Fibroblast of gingiva (primary cell): ENCODE measurements at places on chromosomes 12 and 14.

DNA sequence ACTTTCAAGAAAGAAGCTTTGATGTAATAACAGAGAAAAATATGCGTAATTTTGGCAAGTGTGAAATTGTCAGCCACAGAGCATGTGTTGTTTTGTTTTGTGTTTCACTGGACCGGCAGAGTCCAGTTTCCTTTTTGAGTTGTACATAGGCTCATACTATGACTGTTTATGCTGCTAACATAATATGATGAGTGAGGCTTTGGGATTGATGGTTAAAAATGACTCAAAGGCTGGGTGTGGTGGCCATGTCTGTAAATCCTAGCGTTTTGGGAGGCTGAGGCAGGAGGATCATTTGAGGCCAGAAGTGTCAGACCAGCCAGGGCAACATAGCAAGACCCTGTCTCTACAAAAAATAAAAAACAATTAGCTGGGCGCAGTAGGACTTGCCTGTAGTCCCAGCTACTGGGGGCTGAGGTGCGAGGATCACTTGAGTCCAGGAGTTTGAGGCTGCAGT is 487.9 kb downstream of the PCNX1 start:
- peak; percentile 64 for DNase-seq

- peak; percentile 57 for DNase-seq
These were observed 151.1 kb downstream of the SAMD4A start for GRCh38 chr14:54718046-54718445.

- DNase-seq: no peak
These were observed 35.2 kb upstream of the KITLG start for GRCh38 chr12:88615490-88615889.

DNA sequence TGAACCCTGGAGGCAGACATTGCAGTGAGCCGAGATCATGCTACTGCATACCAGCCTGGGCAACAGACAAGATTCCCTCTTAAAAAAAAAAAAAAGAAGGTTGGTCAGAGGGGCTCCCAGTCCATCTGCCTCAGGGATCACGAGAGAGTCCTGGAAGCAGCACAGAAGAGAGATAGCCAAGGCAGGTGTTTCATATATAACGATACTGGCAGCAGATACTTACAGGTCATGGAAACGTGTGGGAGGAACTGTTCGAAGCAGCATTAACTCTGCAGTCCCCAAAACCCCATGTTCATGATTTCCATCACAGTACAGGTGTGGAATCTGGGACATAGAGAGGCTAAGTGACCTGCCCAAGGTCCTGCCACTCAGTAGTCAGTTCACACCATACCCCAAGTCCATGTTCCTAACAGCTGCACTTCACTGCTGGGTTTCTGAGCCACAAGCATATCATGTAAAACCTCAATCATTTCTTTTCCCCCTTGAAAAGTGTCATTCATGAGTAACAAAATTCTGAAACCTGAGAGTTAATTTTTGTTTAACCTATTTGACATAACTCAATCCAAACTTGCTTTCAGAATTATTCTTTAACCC is 16.7 kb downstream of the CDK2AP1 start:
- no peak for DNase-seq

DNA sequence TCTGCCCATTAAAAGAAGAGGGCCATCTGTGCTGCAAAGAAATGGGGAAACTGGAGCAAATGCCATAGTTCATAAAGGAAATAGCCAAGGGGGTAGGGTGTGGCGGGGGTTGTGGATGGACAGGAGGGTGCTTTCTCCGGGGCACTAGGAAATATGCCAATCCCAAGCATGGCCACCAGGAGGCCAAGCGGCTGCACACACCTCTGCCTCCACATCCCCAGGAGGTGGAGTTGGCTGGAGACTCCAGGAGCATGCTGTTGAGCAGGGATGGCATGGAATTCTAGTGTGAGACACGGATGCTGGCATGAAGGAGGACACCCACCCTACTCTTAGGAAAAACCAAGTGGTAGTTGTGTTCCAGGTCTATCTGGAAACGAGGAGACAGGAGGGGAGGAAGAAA is 25.2 kb downstream of the NID2 start:
- DNase-seq: no peak

DNA sequence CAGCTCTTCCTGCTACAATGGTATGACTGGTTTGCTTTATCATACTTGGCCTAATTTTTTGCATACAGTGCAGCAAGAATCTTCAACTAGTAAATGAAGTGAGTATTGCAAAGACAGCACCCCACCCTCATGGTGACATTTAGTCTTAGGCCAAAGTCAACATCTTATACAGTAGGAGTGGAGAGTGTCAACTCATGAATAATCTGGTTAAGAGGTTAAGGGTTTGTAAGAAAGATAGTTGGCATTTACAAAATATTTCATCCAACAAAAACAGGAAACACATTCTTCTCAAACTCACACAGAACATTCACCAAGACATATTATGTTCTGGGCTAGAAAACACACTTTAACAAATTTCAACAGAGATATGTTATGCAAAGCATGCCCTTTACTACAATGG is 2.2 kb upstream of the OAS1 start:
- peak; percentile 90 for DNase-seq

DNA sequence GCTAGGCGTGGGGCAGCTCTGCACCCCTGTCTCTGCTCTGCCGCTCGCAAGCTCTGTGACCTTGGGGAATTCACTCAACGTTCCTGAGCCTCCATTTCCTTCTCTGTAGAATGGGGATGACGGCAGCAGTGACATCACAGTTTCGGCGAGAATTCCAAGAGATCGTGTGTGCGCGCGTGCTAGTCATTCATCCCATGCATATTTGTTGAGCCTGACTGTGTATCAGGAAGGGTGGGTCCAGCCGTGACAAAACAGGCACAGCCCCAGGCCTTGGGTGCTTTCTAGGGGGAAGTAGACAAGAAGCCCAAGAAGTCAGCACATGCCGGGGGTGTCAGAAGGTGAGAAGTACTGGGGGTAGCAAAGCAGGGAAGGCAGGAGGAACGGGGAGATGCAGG is 145.6 kb upstream of the NCOR2 start:
- no peak for DNase-seq

DNA sequence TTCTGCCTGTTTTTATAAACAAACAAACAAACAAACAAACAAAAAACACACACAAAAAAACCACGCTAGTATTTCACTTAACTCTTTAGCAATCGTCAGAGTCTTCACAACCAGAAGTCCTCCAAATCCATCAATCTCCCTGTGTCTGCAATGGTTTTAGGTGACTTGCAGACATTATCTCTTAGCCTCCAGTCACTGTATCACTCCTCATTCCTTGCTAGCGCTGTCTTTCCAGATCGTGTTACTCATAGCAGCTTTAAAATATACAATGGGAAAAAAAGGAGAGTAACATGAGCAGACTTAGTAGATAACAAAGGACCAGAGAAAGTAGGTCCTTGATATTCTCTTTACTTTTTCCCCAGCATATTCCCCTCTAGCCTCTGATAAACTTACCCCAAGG is 15.5 kb upstream of the ETNK1 start:
- no peak for DNase-seq

DNA sequence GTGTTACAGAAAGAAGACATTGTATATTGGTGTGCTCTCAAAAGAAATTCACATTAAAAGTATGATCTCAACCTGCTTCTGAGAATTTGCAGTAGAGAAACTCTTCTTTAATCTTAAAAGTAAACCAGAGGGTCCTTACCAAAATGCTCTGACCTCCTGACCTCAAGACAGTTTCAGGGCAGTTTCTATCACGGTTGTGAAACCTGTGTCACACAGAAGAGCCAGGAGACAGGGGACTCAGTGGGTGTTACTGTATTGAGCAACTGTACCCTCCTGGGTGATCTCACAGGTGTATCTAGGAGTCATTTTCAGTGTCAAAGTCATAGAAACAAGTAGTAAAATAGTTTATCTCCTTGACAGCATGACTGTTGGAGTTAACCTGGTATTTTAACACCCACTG is 178.0 kb downstream of the GRIP1 start:
- no peak for DNase-seq

- DNase-seq: peak; percentile 47
These were observed 45.5 kb downstream of the EML1 start for GRCh38 chr14:99838639-99839134.

DNA sequence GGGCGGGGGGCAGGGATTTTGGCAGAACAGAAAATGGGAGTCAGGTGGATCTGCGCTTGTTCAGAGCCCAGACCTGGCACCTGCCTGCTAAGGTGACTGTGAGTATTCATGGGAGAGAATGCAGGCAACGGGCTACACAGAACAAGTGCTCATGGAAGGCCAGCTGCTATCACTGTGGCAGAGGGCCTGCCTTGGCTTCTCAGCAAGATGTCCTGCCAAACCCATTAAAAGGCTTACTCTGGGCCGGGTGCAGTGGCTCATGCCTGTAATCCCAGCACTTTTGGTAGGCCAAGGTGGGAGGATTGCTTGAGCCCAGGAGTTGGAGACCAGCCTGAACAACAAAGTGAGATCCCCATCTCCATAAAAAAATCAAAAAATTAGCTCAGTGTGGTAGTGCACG is 21.0 kb downstream of the DIO3 start:
- DNase-seq: no peak

DNA sequence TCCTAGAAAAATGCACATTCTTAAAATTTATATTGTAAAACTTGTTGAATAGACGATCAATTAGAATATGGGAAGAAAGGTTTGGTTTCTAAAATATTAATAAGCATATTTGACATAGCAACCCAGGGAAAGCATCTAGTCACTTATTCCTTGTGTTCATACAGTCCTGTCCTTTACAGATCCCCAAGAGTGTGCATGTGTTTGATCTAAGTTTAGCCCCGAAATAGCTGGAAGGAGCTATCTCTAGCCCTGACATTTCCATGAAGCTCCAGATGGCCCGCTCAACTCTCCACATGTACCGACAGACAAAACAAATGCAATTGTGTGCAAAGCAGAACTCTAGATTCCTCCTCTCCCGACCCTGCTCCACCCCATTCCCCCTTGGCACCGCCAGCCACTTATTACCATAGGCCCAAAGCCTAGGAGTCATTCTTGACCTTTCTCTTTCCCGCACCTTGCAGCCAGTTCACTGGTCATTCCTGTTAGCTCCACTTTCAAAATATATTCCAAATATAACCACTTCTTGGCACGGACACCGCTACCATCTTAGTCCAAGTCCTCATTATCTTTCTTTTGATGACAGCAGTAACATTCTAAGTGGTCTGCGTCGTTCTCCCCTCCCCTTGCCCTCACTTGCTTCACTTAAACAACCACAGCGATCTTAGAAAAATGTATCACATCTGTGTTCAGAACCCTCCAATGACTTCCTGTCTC is 45.4 kb upstream of the GZMB start:
- no peak for DNase-seq

DNA sequence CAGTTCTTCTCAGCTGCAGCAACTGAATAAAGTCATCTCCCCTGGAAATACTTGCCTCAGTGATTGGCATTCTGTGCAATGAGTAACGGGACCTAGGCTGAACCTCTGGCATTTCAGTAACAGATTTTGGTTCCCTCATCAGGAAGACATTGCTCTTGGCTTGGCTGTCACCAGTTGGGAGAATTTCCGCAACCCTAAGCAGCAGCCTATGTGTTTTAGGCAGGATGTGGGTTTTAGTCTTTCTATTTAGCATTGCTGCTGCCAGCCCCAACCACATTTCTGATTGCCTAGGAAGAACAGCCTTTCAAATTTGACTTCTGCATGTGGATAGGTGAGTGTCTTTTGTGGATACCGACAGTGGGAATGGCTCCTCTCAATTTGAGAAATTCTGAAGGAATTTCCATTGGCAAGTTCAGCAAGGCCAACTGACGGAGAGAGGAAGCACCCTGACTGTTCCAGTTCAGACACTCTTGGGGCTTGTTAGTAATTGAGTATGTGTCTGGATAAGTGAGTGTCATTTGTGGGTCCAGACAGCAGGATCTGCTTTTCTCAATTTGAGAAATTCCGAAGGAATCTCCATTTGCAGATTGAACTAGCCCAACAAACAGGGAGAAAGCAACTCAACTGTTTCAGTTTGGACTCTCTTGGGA is 19.0 kb upstream of the CLEC2A start:
- no peak for DNase-seq

- DNase-seq: no peak
These were observed 82.6 kb upstream of the PTPRB start for GRCh38 chr12:70719672-70720420.

GRCh38 chr12:104201238-104202001 is 14.2 kb upstream of the TXNRD1 start:
- peak; percentile 59 for DNase-seq

GRCh38 chr12:86254399-86255107 is 1.6 kb downstream of the MGAT4C start:
- no peak for DNase-seq

DNA sequence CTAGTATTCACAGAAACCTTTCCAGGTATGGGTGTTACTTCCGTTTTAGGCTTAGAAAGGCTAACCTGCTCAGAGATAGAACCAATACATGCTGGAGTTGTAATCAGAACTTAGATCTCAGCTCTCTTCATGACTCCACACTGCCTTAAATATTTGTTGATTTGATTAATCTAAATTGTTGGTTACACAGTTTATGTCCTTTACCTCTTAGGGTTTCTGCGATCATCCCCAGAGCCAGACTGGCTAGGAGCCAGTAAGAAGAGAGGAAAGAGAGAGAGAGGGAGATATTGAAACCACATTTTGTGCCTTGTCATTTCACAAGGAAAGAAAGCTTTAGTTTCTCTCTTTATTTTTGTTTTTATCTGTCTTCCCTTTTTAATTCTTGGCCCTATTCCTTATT is 16.8 kb upstream of the MGP start:
- peak; percentile 64 for DNase-seq

- no peak for DNase-seq
These were observed 1.5 kb downstream of the ASB2 start for GRCh38 chr14:93974833-93975232.
